Esophagus mucosa (tissue), 1 donor: ENCODE measurements at places on chromosomes 11 and 22. TPM values are rescaled to one million over a fixed set of nuclear protein-coding genes. Genes with fewer than 3 reads are reported as not detected.
A peak's percentile ranks its signal among the peaks of the same experiment; 100 is the strongest.

The UEVLD gene
- 20.1 TPM for total RNA-seq

The ACRV1 gene
- total RNA-seq, result not detected

The DNAJB13 gene
- total RNA-seq, result not detected

The FOLR2 gene
- total RNA-seq, result 0.24 TPM

GRCh38 chr22:21044931-21045584 is 688 bp upstream of the LRRC74B start:
- peak; percentile 48 for ATAC-seq

DNA sequence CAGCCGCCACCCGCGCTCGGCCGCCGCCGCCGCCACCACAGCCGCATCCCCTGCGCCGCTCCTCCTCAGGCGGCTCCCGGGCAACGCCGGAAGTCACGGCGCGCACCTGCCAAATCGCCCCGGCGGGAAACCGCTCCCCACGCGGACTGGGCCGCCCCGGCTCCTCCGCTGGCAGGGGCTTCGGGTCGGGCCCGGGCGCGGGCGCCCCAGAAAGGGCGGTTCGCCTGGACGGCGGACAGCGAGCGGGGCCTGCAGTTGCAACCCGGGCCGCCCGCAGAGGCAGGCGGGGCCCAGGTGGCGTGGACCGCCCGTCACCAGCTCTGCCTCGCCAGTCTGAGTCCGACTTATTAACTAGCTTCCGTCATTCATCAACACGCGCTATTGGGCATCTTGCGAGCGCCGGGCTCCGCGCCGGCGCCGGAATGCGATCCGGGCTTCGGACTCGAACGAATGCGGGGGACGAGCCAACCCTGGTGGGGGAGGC is at the start of gene HIRA:
HIRA (minus strand) TSS at position 85 of the 484 bp plus-strand sequence. CDS start 257 bp downstream, outside the sequence.
- ATAC-seq, result peak; percentile 74

- no peak for ATAC-seq
Observed at GRCh38 chr11:100823360-100823759, 136.3 kb downstream of the ARHGAP42 start.

DNA sequence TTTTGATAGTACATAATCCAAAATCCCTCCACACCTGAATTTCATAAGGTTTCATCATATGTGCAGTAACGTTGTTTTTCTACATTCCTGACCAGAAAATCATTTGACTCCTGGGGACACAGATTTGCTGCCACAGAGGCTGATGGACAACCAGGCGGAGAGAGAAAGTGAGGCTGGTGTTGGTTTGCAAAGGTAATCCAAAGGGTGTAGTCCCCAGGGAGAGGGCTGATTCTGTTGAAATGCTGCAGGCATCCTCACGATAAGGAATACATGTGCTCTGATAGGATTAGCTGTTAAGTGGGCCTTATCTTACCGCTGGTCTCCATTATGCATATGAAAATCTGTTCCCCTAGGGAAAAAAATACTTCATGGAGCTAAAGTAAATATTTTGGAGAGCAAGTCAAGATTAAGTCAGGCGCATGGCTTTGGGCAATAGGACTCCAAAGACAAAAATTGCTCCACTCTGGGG is 8.1 kb downstream of the APOL6 start:
- no peak for ATAC-seq

- ATAC-seq, result no peak
Observed at GRCh38 chr11:65423516-65424204, 1.1 kb downstream of the NEAT1 start.

- ATAC-seq, result no peak
Observed at GRCh38 chr22:33330534-33330933, 272.4 kb upstream of the SYN3 start.

GRCh38 chr22:49431551-49431950 is 396.1 kb downstream of the BRD1 start:
- no peak for ATAC-seq

DNA sequence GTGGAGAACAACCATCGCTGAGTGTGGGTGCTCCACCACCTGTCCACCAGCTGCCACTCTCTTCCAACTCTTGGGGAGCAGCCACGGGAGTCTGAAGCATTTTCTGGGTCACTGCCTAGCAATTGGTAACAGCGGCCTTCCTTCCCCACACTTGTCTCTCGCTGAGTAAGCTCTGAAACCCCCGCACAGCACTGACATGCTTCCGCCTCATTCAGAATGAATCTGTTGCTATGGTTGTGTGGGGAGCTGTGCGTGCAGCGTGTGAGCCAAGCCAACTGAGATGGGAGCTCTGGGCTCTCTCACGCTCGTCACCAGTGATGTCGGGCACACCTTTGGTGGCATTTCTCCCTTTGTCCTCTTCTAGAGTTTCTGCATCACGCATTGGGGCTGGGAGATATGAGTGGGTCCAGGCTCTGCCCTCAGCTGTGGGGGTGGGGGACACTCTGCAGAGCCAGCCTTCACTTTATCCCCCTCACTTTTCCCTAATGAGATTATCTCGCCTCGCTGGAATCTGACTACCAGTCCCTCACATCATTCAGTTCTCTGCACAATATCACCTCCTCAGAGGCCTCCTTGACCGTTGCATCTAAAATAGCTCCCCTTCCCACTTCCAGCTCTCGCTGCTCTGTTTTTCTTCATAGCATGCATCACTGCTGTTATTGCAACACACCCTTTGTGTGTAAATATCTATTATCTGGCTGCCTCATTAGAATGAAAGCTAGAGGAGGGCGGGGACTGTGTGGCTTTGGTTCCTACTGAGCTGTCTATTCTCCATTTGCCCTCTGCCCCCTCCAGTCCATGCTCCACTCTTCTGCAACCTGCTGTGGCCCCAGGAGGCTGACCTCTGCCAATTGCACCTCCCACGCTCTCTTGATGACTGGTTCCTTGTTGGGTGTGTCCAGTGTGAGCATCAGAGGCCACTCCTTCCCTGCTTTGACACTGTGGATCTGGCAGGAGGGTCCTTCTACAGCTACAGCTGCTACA is 569.9 kb upstream of the CADM1 start:
- peak; percentile 52 for ATAC-seq

DNA sequence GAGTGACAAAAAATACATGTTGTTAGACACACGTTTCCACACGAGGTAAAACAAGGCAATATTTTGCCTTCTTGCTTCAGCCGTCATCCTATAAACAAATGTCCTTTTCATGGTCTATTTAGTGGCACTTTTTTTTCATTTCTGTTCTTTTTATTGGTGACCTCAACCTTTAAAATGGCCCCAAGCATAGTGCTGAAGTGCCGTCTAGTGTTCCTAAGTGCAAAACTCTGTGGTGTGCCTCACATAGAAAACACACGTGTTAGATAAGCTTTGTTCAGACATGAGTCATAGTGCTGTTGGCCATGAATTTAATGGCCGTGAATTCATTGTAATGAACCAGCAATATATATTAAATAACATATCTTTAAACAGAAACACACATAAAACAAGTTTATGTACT is 15.6 kb downstream of the OVCH2 start:
- ATAC-seq, result peak; percentile 29

DNA sequence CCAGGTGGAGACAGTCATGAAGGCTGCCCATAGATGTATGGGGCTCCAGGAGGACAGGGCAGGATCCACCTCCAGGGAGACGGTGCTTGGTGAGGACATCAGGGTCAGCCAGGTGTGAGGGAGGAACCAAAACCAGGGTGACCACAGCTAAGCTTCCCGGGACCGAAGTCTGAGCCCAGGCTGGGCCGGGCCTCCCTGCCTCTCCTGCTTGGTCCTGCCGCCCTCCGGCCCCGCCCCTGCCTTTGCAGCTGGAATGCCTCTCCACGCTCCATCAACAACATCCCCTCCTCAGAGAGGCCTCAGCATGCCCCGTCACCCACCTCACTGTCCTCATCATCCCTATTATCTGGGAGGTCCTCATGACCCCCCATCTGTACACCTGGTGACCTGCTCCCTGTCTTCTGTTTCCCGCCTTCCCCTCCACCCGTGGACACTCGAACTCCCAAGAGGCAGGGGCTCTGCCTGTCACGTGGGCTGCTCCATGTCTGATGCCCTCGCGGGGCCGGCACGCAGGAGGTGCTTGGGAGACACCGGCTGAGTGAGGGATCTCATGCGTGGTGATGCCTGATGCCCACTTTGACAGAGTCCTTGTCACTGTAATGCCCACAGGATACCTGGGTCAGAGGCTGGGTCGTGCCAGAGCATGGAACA is 59.4 kb downstream of the RTL6 start:
- ATAC-seq, result no peak

GRCh38 chr22:27973846-27974245 is 54.8 kb upstream of the PITPNB start:
- ATAC-seq, result no peak

DNA sequence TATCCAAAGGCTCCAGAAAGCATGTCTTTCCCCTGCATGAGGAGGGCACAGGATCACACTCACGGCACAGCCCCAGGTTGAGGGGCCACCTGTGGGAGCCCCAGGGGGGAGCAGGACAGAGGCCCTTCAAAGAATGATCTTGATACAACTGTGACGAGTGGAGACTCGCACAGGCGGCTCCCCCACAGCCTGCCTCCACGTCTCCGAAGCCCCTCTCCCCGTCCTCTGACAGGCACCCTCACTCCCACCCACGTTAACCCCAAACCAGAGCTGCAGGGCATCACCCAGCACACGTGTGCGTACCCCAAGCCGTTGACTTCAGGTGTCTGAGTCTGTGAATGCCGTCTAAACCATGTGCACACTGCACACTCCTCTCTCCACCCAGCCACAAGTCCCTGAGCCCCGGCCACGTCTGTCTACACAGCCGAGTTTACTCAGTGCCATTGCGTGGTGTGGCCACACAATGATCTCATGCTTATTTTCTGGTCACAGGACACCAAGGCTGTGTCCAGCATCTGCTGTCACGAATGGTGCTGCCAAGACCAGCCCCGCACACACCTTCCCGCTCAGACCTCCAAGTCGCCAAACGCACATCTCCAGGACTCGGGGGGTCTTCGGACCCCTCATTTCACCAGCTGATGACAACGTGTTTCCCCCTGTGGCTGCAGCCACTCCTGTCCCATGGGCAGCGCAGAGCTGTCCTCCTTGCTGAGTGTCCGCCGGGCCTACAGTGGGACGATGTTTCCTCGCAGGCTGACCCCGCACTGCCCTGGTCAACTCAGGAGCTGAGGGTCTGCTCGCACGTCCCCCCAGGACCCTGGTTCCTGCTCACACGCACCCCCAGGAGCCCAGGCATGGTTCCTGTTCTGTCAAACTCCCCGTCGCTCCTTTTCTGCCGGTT is 251.2 kb downstream of the BRD1 start:
- no peak for ATAC-seq

- ATAC-seq, result peak; percentile 7
Observed at GRCh38 chr22:44047891-44048301, 23.8 kb downstream of the PARVB start.
